ENCODE measurements at places on chromosomes 5 and 9.

DNA sequence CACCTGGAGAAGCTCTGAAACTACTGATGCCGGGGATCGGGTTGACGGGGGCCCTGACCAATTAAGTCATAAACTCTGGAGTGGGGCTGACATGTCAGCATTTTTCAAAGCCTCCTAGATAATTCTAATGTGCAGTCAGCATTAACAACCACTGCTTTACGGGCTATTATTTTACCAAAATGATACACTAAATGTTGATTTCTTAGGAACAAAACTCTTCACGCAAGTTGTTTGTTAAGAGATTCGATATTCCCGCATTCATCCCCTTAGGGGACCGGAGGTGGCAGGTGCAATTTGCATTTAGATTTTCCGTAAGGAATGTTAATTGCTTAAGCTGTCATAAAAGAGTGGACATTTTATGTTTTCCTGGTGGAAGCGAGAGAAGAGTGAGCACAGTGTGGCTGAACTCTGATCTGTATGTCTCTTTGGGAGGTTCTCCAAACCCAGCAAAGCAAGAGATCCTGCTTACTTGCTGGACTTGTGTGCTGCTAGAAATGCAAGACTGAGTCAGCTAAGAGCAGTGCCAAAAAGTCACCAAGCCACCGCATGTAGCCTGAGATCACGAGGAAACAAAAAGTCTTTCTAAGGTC lies 77.6 kb downstream of the UGCG start:
- no peak for DNase-seq

DNA sequence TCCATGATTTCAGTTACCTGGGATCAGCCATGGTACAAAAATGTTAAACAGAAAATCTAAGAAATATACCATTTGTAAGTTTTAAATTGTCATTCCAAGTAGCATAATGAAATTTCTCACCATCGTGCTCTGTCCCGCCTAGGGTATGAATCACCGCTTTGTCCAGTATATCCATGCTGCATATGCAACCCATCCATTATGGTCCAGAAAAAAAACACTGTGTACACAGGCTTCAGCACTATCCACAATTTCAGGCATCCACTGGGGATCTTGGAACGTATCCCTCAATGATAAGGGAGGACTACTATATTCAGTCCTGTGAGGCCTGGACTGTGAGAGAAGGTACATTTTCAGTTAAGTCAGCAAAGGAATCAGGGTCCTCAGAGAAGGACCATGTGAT lies 37.6 kb upstream of the HNRNPA0 start:
- no peak for DNase-seq

DNA sequence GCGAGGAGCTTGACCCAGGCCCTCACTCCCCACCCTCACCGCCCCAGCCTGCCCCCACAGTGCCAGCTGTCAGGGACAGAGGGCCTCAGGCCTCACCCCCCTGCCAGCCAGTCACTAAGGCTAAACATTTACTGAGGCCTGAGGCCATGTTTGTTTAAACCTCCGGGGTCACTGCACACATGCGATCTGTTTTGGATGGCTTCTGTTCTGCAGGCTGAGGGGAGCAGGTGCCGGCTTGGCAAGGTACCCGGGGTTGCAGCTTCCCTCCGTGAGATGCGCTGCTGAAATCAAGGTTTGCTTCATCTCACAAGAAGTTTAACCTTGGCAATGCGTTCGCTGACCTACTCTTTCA lies 103.3 kb upstream of the BOD1 start:
- no peak for DNase-seq

GRCh38 chr5:135534609-135535419 lies 950 bp downstream of the NEUROG1 start:
- DNase-seq: no peak

DNA sequence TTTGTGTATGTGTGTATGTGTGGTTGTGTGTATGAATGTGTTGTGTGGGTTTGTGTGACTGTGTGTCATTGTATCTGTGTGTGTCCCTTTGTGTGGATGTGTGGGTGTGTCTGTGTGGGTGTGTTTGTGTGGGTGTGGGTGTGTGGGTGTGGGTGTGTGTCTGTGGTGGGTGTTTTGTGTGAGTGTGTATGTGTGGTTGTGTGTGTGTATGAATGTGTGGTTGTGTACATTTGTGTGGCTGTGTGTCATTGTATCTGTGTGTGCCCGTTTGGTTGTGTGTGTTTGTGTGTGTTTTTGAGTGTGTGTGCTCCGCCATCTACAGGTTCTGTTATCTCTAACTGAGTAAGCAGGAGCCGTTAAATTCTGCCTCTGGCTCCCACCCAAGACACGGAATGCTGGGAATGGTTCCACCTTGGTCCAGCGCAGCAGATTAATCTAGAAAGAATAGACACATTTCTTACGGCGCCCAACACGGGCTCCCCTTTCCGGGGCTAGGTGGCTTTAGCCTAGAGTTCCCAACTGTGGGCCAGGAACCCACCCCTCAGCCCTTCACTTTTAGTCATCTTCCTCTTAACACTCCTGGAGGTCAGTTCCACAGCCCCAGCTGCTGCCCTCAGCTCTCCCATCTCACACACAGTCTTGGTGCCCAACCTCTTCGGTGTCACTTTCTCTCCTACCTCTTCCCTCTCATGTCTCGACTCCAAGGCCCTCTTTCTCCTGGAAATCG lies 197.1 kb downstream of the TTLL11 start:
- no peak for DNase-seq

DNA sequence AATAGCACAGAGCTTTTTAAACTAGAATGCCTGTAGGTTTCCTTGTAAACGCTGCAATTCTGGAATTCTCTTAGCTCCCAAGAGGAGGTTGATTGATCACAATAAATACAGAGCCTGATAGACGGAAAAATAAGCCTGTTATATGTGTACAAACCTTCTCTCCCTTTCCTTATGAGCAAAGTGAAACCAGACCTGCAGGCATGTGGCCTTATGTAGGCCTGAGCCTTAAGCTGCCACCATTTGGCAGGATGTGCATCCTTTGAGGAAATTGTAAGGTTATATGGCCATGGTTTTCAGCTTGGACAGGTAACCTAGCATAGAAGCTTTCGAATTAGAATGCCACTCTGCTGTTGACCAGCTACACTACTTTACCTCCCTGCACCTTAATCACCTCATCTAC lies 49.1 kb downstream of the PRKACG start:
- no peak for DNase-seq
